ENCODE measurements at places on chromosomes 7 and 10. TPM values are rescaled to one million over a fixed set of nuclear protein-coding genes. Genes with fewer than 3 reads are reported as not detected.
A peak's percentile ranks its signal among the peaks of the same experiment; 100 is the strongest.

DNA sequence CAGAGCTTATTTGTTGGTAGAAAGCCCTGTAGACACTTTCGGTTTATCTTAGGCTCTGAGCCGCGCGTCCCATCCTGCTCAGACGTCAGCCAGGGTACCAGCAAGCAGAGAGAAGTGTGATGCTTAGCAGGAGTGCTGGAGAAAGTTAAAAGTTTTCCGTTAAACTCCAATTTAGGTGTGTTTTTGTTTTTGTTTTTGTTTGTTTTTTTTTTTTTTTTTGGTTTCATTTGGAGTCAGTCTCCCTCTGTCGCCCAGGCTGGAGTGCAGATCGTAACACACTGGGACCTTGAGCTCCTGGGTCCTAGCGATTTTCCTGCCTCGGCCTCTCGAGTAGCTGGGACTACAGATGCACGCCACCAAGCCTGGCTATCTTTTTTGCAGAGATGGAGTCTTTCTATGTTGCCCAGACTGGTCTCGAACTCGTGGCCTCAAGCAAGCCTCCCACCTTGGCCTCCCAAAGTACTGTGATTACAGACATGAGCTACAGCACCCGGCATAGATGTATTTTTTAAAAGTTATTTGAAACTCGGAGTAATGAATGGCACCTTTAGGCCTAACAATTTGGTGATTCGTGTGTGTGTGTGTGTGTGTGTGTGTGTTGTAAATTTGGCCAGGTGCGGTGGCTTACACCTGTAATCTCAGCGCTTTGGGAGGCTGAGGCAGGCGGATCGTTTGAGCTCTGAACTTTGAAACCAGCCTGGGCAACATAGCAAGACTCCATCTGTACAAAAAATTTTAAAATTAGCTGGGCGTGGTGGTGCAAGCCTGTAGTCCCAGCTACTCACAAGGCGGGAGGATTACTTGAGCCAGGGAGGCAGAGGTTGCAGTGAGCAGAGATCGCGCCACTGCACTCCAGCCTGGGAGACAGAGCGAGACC is 1.3 kb upstream of the HIP1 start:
- peaks cover 17% of the 10 kb centered on the region for H3K4me1 ChIP-seq
- peaks cover 2% of the 10 kb centered on the region for H3K36me3 ChIP-seq
- H3K27me3 ChIP-seq: peaks cover 11% of the 10 kb centered on the region
- peak overlapping the region; percentile 94 for H3K27ac ChIP-seq
- peak; percentile 76 for DNase-seq

Gene MRLN
- not detected for total RNA-seq

Gene FAM180A
- total RNA-seq: not detected

Gene TIMM23B
- 19.6 TPM for total RNA-seq

- H3K4me3 ChIP-seq: no peak overlapping the region
- H3K27me3 ChIP-seq: peaks cover 36% of the 10 kb centered on the region
- H3K4me1 ChIP-seq: no peaks in the 10 kb centered on the region
- no peaks in the 10 kb centered on the region for H3K36me3 ChIP-seq
Measured at GRCh38 chr7:112538726-112539255, 58.0 kb downstream of the LSMEM1 start.

Gene ARMC3
- not detected for total RNA-seq

Gene PRSS2
- not detected for total RNA-seq

DNA sequence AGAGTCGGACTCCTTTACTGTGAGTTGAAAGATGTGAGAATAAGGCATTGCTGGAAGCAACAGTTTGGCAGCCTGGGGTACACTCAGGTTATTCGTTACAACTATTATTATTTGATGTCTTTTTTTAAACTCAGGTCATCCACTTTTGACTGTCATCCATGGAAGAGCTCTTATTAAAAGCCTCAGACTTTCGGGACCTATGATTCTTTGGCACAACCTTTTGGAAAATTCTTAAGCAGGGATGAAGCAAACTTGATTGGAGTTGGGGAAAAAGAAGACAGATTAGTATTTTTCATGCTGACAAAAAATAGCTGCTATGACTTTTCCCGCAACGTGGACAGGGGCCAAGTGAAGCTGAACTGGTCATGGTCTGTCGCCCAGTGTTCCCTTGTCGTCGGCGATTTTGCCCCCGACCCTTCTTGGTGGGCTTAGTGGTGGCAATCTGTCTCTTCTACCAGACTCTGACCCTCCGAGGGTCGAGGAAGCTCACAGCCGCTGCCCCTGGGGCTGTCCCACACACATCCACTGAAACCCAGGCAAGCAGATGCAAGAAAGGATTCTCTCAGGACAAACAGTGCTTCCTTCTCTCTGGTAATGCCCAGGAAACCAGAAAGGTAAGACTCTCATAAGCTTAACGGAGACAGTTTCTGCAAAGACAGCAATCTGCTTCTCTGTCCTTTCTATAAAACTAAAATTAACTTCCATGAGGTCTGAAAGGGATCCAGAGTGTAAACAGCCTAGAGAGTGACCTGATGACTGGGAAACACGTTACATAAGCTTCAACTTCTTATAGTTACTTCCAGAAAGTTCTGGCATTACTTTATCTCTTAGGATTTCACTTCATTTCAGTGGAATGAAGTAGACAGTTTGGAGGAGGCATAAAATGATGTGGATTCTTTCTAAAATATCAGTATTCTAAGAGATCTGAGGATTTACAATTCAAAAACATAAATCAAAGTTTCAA is 1.0 kb downstream of the CPED1 start:
- no peak overlapping the region for H3K27ac ChIP-seq
- H3K36me3 ChIP-seq: peaks cover 3% of the 10 kb centered on the region
- H3K27me3 ChIP-seq: peaks cover 50% of the 10 kb centered on the region
- peak overlapping the region; percentile 73 for H3K4me3 ChIP-seq

- no peak overlapping the region for H3K4me3 ChIP-seq
- peaks cover 50% of the 10 kb centered on the region for H3K36me3 ChIP-seq
- no peaks in the 10 kb centered on the region for H3K4me1 ChIP-seq
Measured at GRCh38 chr10:7804741-7805140, 13.6 kb upstream of the TAF3 start.

Gene IFIT3
- 151 TPM for total RNA-seq

- H3K4me1 ChIP-seq: peaks cover 7% of the 10 kb centered on the region
- H3K27me3 ChIP-seq: peaks cover 27% of the 10 kb centered on the region
- H3K27ac ChIP-seq: no peak overlapping the region
- DNase-seq: no peak
- peaks cover 1% of the 10 kb centered on the region for H3K36me3 ChIP-seq
- H3K4me3 ChIP-seq: no peak overlapping the region
Measured at GRCh38 chr10:11093771-11094736, 76.4 kb downstream of the CELF2 start.

- DNase-seq: no peak
- peaks cover 2% of the 10 kb centered on the region for H3K36me3 ChIP-seq
- H3K27me3 ChIP-seq: no peaks in the 10 kb centered on the region
- no peak overlapping the region for H3K4me3 ChIP-seq
- H3K27ac ChIP-seq: peak overlapping the region; percentile 90
Measured at GRCh38 chr10:61751599-61751998, 88.9 kb downstream of the CABCOCO1 start.

DNA sequence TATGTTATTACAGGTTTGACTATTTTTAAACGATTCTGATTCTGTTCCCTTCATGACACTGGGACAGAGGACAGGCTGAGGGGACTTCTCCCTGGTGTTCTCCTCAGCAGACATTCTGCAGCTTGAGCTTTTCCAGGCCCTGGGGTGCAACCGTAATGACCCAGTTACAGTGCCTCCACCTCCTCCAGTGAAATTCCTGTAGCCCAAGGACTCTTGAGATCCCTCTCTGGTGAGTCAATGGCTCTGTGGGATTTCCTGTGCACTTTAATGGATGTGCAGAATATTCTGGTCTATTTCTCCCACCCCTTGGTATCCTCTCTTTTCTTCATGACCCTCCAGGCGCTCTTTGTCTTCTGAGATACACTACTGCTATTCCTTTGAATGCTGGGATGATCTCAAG is 319.3 kb downstream of the INHBA start:
- no peak overlapping the region for H3K4me3 ChIP-seq
- H3K4me1 ChIP-seq: no peaks in the 10 kb centered on the region
- H3K27me3 ChIP-seq: no peaks in the 10 kb centered on the region
- DNase-seq: no peak

Gene SLC37A3
- total RNA-seq: 27.0 TPM

Data from activated CD8-positive, alpha-beta memory T cell treated with anti-CD3 and anti-CD28 coated beads, Interleukin-2, amount 10 ng/mL, durations not matched to agents 7 days and 5 days (primary cell).